ENCODE measurements at places on chromosomes 6 and 20.
A peak's percentile ranks its signal among the peaks of the same experiment; 100 is the strongest.

GRCh38 chr6:151649835-151650234, 156.0 kb downstream of the CCDC170 start:
- DNase-seq = no peak

DNA sequence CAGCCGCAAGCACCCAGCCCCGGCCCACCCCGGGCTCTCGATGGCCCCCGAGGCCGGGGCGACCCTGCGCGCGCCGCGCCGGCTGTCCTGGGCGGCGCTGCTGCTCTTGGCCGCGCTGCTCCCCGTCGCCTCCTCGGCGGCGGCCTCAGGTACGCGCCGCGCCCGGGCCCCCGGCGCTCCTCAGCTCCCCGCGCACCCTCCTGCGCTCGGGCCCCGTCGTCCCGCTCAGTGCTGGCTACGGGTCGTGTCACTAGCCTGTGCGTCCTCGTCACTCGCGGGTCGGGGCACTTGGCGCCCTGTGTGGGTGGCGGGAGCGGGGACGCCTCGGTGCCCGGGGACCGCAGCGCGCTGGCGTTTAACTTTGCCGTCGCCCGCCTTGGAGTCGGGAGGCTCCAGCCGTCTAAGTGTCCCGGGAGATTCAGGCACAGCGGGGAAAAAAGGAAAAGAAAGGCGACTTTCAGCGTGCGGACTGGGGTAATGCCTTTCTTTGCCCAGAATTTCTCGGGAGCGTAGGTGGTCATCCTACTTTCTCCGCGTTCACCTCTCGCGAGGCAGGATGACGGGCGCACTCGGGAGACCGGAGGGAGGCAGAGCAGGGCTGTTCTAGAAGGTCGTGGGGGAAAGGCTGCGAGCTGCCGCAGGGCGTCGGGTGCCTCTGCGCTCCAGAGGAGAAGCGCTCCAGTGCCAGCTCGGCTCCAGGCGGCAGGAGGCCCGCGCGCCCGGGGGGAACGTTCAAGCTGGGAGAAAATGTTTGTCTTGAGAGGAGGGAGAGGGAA, 545 bp downstream of the FNDC1 start:
- DNase-seq = no peak

DNA sequence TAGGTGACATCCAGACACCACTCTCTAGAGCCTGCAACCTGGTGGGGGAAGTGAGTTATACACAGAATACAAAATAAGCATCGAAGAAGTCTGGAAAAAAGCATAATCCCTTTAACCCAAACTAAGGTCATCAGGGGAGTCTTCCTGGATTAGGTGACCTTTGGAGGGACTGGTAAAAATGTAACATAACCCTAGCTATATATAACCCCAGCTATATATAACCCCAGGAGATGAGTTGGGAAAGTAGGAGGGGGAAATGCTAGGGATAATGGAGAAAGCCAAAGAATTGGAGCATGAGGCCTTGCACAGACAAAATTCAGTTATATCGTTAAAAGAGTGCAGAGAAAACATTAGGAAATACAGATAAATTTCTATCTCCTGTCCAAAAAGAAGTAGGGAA, 164.8 kb downstream of the QRSL1 start:
- DNase-seq = no peak

DNA sequence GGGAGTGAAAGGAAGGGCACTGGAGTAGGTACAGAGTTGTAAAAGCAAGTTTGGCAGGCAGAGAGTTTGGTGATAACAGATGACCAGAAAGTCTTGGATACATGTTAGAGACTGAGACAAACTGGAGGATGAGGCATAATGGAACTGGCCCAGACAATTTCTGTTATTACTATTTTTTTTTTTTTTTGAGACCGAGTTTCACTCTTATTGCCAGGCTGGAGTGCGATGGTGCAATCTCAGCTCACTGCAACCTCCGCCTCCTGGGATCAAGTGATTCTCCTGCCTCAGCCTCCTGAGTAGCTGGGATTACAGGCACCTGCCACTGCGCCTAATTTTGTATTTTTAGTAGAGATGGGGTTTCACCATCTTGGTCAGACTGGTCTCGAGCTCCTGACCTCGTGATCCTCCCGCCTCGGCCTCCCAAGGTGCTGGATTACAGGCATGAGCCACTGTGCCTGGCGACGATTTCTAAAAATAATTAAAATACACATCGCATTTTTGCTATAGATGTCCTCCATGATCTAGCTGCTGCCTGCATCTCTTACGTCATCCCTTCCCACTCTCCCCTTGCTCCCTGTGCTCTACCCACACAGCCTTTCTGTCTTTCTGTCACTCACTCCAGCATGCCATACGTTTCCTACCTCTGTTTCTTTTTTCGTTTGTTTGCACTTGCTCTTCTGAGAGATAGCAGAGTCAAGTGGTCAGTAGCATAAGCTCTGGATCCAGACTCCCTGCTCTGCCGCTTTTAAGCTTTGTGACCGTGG, 23.5 kb downstream of the MAPK14 start:
- DNase-seq = no peak

GRCh38 chr6:7773322-7773721, 47.4 kb downstream of the BMP6 start:
- no peak for DNase-seq

- no peak for DNase-seq
These were observed 20.5 kb downstream of the ROMO1 start for GRCh38 chr20:35719717-35720116.

DNA sequence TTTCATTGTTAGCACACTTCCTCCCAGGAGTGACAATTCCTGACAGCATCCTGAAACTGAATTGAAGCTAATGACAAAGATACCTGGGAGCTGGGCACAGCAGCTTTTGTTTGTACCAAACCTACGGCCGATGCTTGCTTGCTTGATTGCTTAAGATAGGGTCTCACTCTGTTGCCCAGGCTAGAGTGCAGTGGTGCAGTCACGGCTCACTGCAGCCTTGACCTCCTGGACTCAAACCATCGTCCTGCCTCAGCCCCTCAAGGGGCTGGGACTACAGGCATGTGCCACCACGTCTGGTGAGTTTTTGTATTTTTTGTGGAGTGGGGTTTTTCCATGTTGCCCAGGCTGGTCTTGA, 84.7 kb upstream of the SCP2D1 start:
- no peak for DNase-seq

DNA sequence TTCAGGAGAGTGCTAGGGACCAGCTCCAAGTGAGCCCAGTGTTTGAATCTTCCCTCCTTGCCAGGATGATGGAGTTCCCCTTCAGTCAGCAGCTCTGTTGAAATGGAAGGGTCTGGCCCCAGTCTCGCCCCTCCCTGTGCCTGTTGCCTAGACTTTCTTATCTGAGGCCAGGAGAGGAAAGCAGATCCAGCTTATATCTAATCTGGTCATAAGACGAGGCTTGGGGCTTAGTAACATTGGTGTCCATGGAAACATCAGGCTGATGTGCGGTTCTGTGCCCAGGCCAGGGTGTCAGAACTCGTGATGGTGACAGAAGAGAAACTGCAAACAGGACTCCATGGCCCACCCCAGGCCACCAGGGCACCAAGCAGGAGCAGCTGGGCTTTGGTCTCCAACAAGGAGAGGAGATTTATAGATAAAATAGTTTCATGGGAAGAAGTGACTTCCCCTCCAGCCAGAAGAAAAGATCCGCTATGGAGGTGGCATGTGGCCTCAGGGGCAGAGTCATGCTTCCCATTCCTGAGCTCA, 9.8 kb downstream of the MAS1L start:
- DNase-seq = no peak

- DNase-seq = no peak
These were observed 489.3 kb downstream of the BTBD3 start for GRCh38 chr20:12406978-12407377.

DNA sequence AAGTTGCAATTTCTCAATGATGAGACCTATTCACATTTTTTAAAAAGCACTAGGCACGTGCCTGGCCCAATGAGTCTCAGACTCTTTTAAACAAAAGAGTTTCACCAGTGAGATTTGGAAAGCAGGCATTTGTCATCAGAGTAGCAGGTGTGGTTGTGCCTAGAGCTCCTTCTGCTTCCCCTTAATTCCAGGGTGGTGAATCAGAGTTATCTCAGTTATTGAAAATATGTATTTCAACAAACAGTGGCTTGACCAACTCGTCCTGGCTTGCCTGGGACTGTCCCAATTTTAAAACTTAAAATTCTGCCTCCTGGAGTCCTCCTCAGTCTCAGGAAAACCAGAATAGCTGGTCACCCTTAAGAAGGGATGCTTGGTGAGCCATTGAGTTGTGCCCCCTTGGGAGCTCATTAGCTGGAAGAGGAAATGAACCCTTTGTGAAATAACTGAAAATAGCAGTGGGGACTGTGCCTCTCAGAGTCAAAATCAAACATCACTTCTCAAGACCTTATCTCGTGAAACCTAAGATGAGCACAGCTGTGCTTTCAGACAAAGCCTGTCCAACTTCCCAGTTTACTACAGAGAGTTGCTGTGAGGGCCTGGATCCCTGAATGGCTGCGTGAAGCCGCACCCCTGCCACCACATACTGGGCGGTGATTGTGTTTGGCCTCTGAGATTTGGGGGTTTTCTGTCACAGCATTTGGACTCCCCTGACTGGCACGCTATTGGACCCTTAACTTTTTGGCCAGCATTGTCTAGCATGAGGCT, 116.3 kb downstream of the ANKRD60 start:
- no peak for DNase-seq

DNA sequence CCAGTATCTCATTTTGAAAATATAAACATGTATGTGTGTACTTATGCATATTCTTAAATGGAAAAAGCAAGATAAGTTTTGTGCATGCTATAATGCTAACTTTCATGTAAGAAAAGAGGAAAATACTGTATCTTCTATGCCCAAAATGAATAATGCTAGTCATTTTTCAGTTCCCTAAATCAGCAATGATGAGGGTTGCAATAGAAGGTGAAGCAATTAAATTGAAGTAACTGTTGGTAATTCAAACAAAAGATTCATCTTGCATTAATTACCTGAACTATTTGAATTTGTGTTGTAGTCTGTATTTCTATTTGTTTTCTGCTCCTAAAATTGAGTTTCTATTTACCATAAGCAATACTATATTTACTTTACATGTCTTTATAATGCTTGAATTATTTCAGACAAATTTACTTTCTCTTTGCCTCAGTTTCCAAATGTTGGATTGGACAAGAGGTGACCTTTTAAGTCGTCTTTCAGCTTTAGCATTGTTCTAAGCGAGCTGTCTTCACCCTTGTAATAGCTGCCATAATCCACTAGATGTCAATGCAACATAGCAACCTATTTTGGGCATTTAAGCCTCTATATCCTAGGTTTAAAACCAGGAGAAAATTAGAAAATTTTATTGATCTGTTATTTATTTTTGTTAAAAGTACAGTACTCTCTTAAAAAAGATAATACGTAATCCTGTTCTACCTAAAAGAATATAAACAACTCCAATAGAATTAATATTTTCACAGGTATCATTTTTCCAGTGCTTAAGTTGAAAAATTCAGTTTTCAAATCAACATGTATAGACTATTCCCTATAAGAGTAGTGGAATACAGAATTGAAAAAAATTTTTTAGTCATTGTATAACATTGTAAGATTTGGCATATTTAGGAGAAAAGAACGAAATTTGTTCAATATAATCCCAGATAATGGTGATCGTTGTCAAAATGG, 52.3 kb upstream of the IFNGR1 start:
- no peak for DNase-seq

DNA sequence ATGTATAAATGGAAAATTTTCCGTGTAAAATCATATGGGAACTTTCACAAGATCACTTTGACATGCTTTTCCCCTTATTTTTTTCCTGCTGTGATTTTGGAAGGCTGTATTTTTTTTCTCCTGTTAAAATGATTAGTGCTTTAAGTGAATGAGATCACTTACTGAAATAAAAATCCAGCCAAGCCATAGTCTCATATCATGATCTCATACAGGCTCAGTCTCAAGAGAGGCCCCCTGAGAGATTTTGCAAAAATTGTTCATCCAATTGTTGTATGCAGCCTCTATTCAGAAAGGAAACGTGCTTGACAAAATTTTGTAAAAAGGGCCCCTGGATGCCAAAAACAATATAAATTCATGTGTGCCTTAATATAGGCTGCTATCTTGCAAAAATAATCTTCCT, 528.2 kb downstream of the HDGFL1 start:
- DNase-seq = no peak

- DNase-seq = no peak
These were observed 73.3 kb downstream of the ADGRG6 start for GRCh38 chr6:142374965-142375733.

DNA sequence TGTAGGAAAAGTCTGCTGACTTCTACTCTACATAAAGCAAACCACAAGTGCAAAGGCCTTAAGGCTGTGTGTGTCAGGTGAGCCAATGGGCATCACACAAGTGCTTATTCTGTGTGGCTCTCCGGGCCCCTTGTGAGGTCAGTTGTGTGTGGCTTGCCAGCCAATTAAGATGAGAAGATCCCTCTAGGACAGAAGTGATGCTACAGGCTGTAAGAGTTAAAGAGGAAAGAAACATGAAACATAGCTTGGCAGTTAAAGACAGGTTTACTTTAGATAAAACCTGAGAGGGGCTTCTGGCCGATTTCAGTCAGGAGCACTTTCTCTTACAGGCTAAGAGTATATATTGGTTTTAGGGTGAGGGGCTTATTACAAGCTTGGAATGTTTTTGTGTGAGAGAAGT, 242.4 kb downstream of the NFATC2 start:
- DNase-seq = no peak

GRCh38 chr6:149317644-149318571, at the start of gene TAB2:
TSS of gene TAB2 (plus strand) at chr6:149317712. CDS start at chr6:149369998, 52,286 bp downstream.
- DNase-seq = peak; percentile 61

DNA sequence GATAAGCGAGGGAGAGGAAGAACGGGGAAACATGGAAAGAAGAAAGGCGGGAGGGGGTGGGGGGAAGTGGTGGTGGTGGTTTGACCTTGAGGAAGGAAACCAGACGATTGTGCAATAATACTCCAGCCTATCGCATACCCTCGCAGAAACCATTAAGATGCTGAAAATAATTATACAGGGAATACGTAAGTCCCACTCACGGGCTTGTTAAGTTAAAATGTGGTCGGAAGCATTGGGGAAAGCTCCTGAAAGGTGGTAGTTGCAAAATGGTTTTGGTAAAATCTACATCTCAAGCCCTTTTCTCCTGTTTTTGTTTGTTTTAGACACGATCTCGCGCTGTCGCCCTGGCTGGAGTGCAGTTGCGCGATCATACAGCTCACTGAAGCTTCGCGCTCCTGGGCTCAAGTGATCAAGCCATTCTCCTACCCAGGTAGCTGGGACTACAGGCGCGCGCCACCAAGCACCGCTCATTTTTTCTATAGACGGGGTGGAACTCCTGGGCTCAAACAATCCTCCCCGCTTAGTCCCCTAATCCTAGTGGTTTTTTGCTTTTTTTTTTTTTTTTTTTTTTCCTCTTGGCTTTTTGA, 128.9 kb upstream of the ZNF184 start:
- no peak for DNase-seq

GRCh38 chr6:11140056-11140455, 28.5 kb upstream of the ERVFRD-1 start:
- DNase-seq = no peak

- no peak for DNase-seq
These were observed 83.4 kb downstream of the ELOVL4 start for GRCh38 chr6:79864001-79864400.

DNA sequence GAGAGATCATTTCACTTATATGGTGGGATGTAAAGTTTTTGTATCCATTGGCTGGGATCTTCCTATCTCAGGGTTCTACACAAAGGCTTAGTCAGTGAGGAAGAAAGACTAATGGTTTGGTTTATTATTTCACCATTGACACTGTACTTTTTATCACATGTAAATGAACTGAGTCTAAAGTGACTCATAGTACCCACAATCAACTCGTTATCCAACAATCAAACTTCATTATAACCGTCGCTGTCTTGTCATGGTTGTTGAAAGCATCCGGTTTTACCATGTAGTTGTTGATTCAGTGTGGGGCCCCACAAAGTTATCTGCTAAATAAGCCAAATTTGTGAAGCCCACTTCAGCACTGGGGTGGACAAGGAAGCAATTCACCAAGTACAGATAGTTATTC, 55.8 kb upstream of the MTRF1L start:
- DNase-seq = no peak

- DNase-seq = no peak
These were observed 6.0 kb upstream of the DNAAF9 start for GRCh38 chr20:3413393-3413889.

Measured in hypothalamus (tissue), 51 donors.